NCI-H510A (cell line): ENCODE measurements at places on chromosomes 6 and 20.

GRCh38 chr6:6723921-6724538, 135.5 kb downstream of the LY86 start:
- DNase-seq = no peak

GRCh38 chr6:116363759-116364158, 7.0 kb upstream of the DSE start:
- DNase-seq = no peak

- DNase-seq = no peak
Measured at GRCh38 chr6:145685932-145686331, 49.4 kb downstream of the EPM2A start.

DNA sequence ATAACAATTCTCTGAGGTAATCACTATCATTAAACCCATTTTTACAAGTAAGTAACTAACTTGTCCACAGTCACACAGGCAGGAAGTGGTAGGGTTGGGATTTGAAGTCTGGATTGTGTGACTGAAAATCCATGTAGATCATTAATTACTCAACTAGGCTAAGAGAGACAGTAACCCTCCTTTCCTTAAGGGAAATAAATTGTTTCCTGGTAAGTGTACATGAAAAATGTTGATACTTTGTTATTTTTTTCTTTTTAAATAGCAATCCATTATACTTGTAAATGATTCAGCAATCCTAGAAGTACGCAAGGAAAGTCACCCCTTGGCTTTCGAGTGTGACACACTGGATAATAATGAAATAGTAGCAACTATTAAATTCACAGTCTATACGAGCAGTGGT, 11.6 kb downstream of the SPACA1 start:
- DNase-seq = no peak

DNA sequence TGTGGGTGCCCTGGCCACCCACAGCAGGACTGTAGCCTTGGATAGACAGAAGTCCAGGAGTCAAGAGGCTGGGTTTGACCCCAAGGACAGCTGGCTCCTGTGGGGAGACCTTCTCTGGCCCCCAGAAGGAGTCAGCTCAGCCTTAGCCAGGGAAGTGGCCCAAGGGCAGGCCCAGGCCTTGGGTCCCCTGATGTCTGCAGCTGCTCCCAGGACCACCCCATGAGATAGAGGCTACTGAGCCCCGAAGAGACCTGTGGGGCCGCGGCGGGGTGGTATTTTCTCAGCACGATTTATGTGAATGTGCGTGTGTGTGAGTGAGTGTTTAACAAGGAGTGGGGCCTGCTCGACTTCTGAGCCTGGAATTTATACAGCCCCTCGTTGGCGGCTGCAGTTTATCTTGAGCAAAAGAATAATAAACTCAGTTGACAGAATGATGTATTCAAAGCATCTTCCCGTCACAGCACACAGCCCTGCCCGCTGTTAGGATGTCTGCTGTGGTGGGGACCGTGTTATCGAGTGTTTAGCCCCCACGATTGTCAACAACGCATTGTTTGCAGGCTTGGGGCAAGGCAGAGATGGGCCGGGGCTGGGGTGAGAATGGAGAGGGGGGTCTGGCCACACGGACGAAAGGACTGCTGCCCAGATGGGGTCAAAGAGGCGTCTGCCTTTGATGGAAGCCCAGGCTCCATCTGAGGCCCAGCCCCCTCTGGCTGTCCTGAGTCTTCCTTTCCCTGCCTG, 163.3 kb downstream of the VEGFA start:
- no peak for DNase-seq

DNA sequence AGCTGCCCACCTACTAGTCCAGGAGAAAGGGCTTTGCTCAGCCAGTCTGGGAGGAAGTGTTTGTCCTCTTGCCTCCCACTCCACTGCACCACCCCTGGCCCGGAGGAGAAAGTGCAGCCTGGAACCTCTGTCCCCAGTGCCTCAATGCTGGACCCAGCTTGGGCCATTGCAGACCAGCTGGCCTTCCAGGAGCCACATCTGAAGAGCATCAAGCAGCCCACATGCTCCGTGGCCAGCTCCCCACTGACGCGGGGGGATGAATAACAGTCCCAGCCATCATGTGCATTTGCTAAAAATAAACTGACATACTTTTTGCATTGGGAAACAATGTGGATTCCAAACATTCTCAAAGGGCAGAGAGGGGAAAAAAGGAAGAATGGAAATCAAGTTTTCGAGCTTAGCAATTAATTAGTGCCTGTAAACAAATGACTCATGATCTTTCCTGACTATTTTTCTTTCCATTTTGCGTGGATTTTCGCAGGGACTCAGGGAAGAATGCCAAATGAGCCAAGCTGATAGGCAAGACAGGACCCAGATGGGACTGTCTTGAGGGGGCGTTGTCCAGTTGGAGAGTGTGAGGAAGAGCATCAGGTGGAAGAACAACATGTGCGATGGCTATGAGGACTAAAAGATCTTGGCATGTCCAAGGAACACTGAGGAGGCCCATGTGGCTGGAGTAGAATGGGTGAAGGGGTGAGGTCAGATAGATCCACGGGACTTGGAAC, 34.1 kb downstream of the CEBPB start:
- no peak for DNase-seq

GRCh38 chr20:32941155-32941885, 62.9 kb downstream of the SUN5 start:
- no peak for DNase-seq
